ENCODE measurements at places on chromosomes 3 and 15. TPM values are rescaled to one million over a fixed set of nuclear protein-coding genes. Genes with fewer than 3 reads are reported as not detected.
A peak's percentile ranks its signal among the peaks of the same experiment; 100 is the strongest.

CYP19A1 gene
- polyA plus RNA-seq, result not detected

GRCh38 chr3:117696851-117697407, 987.4 kb downstream of the TUSC7 start:
- peak; percentile 13 for DNase-seq

LIPH gene
- 3.2 TPM for polyA plus RNA-seq

SLC27A2 gene
- 31.2 TPM for polyA plus RNA-seq

GRCh38 chr15:33960549-33960935, 7.8 kb upstream of the CHRM5 start:
- DNase-seq, result no peak

DNAJA4 gene
- polyA plus RNA-seq, result 19.9 TPM

- peak; percentile 95 for DNase-seq
Observed at GRCh38 chr3:139533781-139534454, 5.6 kb downstream of the RBP1 start.

CCDC71 gene
- 21.0 TPM for polyA plus RNA-seq

- DNase-seq, result peak; percentile 81
Observed at GRCh38 chr15:96849271-96849900, 518.9 kb downstream of the NR2F2 start.

CA12 gene
- polyA plus RNA-seq, result 242 TPM

CSTA gene
- polyA plus RNA-seq, result 0.80 TPM

TEX9 gene
- 9.4 TPM for polyA plus RNA-seq

DNA sequence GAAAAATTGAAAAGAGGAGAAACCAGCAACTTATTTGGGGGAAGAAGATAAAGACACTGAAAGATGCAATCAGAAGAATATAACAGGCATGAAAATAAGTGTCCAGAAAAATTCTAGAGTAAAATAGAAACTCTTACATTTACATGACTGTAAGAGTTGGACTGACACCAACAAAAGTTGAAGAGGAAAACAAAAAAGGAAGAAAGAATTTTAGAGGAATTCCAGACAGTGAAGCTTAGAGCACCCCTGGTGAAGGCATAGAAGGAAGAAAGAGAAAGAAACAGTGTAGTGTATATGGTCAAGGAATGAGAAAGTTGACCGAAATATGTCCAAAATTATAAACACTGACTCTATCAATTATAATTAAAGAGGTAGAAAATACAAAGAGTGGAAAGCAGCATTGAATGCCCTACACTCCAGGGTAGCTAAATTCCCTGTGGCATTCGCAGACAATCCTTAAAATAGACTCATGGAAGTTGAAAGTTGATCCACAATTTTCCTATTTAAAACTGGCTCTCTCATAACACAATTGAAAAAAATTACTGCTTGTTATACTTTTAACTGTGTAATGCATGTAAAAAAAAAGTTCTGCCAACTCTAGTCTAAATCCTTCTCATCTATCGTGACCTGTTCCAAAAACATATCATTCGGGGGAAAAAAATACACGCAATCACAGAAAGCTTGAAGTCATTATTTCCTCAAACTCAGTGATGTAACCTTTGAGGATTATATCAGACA, 102.6 kb upstream of the ABI3BP start:
- no peak for DNase-seq

ECE2 gene
- polyA plus RNA-seq, result not detected

- DNase-seq, result no peak
Observed at GRCh38 chr3:103167850-103168249, 733.0 kb downstream of the ZPLD1 start.

GLDN gene
- polyA plus RNA-seq, result 0.71 TPM

- DNase-seq, result no peak
Observed at GRCh38 chr3:158528076-158528674, 42.8 kb upstream of the MLF1 start.

DNA sequence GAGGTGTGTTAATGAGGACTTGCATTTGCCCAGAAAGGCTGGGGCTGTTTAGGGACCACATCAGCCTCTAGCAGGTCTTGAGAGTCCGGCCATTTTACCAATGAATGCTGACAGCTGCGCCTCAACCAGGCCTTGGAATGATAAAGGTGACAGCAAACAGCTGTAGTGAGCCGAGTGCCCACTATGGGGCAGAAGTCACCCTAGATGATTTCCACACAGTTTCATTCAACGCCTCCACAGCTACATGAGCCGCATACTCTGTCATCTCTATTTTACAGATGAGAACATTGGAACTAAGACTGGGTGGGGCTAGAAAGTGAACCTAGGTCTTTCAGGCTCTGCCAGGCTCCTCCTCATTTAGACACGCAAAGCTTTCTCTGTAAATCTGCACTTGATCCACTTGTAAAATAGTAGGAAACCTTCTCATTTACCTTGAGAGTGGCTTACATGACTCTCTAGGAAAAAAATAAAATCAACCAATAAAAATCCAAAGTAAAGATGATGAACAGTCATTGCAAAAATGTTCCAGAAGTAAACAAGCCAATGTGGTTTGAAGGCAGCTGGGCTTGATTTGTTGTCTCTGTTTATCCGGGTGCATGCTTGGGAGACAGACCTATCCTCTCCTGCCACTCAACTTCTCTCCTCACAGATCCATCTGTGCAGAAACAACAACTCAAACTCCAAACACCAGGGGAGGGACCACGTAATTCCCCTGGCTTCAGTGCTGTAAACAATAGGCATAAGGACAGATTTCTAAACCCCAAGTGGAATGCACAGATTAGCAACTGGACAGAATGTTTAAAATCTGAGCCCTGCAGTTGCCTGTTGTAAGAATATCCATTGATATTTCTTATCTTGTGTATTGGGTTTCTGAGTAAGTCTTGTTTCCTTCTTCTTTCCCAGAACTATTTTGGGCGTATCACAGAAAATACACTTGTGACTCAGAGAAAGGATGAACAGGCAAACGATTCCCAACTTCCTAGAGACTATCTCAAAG, 31.5 kb upstream of the LDHAL6B start:
- peak; percentile 65 for DNase-seq

- DNase-seq, result no peak
Observed at GRCh38 chr15:68524753-68525584, 53.8 kb upstream of the CORO2B start.

GRCh38 chr15:68691705-68692104, 112.9 kb downstream of the CORO2B start:
- DNase-seq, result peak; percentile 31

FETUB gene
- not detected for polyA plus RNA-seq

DNA sequence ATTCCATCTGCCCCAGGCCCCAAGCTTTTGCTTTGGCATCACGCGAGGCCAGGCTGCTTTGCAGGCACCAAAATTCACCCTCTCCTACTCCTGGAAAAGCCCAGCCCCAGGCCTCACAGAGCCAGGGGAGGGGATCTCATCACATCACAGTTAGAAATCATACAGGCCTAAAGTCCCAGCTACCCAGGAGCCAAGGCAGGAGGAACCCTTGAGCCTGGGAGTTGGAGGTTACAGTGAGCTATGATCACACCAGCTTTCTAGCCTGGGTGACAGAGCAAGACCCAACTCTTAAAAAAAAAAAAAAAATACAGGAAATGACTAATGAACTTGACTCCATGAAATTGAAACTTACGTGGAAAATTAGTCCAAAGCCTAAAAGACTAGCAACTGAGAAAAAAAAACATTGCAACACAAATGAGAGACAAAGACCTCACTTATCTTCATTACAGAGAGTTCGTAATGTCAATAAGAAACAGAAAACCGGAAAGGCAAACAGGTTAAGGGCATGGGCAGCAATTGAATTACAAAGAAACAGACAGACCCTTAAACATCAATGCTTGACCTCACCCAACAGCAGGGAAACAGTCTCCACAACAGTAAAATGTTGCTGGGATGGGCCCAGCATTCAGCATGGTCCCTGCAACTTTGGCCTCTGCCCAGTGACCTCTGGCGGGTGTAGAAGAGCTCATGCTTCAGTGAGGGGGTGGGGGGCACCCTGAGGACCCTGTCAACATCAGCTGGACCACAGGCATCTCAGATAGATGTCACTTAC, 151.5 kb downstream of the LRRK1 start:
- peak; percentile 65 for DNase-seq

DNA sequence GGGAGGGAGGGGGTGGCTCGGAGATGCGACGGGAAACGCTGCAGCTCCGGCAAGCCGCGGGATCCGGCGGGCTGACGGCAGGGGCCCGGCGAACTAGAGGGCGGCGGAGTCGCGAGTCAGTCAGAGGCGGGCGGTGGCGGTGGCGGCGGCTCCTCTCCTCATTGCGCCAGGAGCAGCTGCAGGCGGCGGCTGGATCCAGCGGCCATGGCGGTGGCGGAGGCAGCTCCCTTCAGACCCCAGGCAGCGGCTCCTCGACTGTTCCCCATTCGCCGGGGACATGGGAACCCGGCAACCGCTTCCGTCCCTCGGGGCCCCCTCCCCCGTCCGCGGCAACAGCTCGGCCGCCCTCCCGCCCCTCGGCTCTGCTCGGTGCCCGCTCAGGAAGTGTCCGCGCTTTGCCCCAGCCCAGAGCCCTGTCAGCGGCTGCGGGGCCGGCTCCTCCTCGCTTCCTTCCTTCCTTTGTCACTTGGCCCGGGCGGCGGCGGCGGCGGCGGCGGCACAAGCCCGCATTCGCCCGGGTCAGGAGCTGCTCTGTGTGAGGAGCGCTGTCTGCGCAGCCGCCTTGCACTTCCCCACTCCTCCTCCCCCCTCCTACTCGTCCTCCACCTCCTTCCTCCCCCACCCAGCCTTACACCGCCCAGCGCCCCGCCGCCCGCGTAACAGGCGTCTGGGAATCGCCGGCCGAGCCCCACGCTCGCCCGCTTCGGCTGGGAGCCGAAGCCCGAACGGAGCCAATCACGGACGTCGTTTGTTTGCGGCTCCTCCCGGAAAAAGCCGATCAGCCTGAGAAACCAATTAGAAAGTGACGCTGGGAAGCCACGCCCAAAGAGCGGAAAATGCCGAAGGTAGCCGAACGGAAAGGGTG, at the start of gene GSK3B:
TSS of gene GSK3B (minus strand) at position 537 of the 865 bp plus-strand sequence. CDS start 1,013 bp downstream, outside the sequence.
- DNase-seq, result no peak

DNA sequence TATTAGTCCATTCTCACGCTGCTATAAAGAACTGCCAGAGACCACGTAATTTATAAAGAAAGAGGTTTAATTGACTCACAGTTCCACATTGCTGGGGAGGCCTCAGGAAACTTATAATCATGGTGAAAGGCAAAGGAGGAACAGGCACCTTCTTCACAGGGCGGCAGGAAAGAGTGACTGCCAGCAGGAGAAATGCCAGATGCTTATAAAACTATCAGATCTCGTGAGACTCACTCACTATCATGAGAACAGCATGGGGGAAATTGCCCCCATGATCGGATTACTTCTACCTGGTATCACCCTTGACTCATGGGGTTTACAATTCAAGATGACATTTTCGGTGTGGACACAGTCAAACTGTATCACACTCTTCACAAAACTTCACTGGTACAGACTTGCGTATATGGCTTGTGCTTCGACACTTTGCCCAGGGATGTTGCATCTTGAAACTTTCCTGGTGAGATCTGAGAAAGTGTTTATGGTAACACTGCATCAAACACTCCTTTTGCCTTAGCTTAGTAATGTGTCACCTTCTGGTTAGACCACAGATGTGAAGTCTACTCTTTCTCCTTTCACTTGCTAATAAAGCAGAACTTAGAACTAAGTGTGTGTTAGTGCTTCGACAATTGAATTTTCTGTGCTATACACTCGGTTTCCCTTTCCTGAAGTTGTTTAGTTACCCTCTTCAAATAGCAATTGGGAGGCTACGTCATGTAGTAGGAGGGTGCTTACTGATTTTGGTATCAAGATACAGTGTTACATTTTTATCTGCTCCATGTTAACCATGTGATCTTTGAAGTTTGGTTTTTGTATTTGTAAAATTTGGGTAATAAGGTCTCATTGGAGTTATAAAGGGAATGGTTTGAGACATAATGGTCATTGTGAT, 185.7 kb downstream of the LPP start:
- no peak for DNase-seq

TTC21A gene
- polyA plus RNA-seq, result 4.8 TPM

- DNase-seq, result no peak
Observed at GRCh38 chr3:12886106-12886679, 44.8 kb upstream of the RPL32 start.

PARP15 gene
- not detected for polyA plus RNA-seq

- DNase-seq, result peak; percentile 93
Observed at GRCh38 chr15:95259513-95259912, 1028.2 kb downstream of the MCTP2 start.

SMCO1 gene
- not detected for polyA plus RNA-seq

- no peak for DNase-seq
Observed at GRCh38 chr15:75841626-75842025, 1.6 kb upstream of the UBE2Q2 start.

WDR72 gene
- polyA plus RNA-seq, result 60.0 TPM

RTF1 gene
- polyA plus RNA-seq, result 14.8 TPM

OCA2 gene
- 0.45 TPM for polyA plus RNA-seq

CTDSPL gene
- polyA plus RNA-seq, result 55.9 TPM

DNA sequence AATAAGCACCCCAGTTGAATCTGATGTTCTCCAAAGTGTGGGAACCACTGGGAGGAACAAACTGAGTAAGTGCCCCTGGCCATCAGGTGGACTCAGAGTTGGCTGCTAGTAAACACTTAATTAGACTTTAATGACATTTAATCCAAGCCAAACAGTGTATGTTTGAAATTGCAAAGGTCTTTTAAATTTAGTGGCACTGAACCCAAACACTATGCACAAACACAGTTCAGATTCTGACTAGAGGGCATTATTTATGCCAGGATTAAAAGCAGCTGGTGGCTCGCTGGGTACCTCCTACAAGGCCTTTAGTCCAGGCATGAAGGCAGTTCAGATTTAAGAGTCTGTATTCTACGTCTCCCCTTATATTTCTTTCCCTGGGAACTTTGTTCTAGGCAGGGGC, 264.8 kb downstream of the CLSTN2 start:
- no peak for DNase-seq

TSC22D2 gene
- polyA plus RNA-seq, result 13.4 TPM

DNA sequence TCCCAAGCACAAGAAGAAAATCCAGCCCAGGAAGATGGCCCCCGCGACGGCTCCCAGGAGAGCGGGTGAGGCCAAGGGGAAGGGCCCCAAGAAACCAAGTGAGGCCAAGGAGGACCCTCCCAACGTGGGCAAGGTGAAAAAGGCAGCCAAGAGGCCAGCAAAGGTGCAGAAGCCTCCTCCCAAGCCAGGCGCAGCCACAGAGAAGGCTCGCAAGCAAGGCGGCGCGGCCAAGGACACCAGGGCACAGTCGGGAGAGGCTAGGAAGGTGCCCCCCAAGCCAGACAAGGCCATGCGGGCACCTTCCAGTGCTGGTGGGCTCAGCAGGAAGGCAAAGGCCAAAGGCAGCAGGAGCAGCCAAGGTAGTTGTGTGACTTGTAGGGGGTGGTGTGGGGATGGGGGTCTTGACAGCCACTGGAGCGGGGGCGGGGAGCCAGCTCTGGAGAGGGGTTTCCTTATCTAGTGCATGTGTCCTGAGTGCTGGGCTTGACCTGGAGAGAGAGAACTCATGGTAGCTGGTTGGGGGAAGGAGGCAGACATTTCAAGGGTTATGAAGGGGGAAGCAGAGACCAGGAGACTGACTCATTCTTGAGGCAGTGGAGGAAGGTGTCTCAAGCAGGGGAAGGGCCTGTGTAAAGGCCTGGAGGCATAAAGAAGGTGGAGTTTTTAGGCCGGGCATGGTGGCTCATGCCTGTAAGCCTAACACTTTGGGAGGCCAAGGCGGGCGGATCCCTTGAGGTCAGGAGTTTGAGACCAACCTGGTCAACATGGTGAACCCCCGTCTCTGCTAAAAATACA, 6.2 kb downstream of the H1-8 start:
- no peak for DNase-seq

- DNase-seq, result no peak
Observed at GRCh38 chr3:40009991-40010390, 200.6 kb downstream of the MYRIP start.

- DNase-seq, result no peak
Observed at GRCh38 chr3:160098261-160098908, 109.8 kb downstream of the IL12A start.

CRELD1 gene
- 56.7 TPM for polyA plus RNA-seq

- peak; percentile 11 for DNase-seq
Observed at GRCh38 chr3:142912402-142913172, 23.7 kb upstream of the PCOLCE2 start.

Measured in kidney (tissue), 22 donors.